ENCODE measurements at places on chromosomes 12 and 14. TPM values are rescaled to one million over a fixed set of nuclear protein-coding genes. Genes with fewer than 3 reads are reported as not detected.

- DNase-seq = no peak
Observed at GRCh38 chr12:7319930-7320329, 16.1 kb downstream of the ACSM4 start.

TAS2R9 gene
- polyA plus RNA-seq = not detected

GRCh38 chr12:116319233-116319897, 41.9 kb upstream of the MED13L start:
- no peak for DNase-seq

CMA1 gene
- not detected for polyA plus RNA-seq

DNA sequence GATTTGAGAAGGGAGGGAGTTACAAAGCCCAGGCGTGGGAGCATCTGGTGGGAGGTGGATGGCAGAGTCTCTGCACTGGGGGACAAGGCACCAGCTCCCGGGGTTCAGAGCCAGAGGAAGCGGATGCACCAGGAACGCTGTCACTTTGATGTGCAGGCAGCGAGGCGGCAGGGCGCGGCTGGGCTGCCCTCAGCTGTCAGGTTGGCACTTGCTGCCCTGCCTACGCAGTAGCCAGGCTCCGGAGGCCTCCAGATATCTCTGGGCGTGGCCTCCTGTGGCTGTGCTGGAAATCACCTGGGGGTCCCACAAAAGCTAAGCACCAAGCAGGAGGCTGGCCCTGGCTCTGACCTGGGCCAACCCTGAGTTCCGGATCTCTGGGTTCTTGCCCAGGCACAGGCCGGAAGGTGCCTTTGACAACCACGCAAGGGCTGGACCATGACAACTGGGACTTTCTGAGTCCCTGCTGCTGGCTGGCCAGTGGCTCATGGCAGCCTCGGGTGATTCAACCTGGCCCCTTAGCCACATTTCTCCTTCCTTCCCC, 62.1 kb upstream of the MAP1LC3B2 start:
- no peak for DNase-seq

DNA sequence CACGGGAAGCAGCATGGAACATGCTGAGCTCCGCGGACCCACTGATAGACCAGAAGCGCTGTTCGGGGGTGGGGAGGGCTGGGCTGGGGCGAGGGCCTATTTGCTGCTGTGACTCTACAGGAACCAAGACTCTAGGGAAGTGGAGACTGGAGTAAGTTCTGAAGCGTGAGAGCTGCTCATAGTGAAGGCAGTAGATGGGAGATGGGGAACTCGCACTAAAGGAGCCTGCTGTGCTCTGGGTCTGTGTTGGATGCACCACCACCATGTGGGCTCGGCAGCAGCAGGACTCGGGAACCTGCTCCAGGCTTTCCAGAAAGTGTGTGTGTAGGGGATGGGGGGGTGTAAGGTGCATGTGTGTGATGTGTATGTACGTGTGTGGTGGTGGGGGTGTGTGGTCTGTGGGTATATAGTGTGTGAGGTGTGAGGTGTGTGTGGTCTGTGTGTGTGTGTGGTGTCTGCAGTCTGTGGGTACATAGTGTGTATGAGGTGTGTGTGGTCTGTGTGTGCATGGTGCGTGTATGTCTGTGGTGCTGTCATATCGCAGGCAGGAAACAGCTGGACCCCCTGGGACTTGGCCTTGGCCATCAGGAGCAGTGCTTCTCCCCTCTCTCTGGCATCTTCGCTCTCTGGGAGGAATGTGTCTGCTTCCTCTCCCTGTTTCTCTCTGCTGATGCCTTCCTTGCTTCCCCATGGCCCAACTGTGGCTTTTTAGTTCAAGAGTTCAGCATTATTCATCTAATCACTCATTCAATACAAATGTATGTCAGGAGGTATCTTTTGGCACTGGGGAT, 378.9 kb downstream of the FUT8 start:
- DNase-seq = no peak

ANO4 gene
- polyA plus RNA-seq = 8.0 TPM

KRT80 gene
- 4.2 TPM for polyA plus RNA-seq

- no peak for DNase-seq
Observed at GRCh38 chr12:91349476-91349875, 166.9 kb upstream of the DCN start.

GDF3 gene
- not detected for polyA plus RNA-seq

- DNase-seq = no peak
Observed at GRCh38 chr12:5582018-5582417, 150.1 kb downstream of the NTF3 start.

- no peak for DNase-seq
Observed at GRCh38 chr12:51593539-51593938, 2.5 kb downstream of the SCN8A start.

DNA sequence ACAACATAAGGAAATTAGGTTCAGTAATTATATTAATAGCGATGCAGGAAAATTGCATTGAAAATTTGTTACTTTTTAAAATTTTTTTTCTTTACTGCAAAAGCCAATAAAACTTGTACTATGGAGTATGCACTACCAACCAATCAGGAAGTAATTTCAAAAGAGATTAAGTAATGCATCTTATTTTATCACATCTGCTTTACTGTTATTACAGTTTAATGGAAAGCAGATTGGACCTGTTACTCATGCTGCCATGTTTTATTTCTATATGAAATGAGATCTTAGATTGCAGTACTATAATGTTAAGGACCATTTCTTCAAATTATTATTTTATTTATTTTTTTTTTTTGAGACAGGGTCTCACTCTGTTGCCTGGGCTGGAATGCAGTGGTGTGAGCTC, 1.7 kb upstream of the STRN3 start:
- DNase-seq = no peak

- DNase-seq = no peak
Observed at GRCh38 chr12:110458756-110459155, 8.6 kb upstream of the ARPC3 start.

DNA sequence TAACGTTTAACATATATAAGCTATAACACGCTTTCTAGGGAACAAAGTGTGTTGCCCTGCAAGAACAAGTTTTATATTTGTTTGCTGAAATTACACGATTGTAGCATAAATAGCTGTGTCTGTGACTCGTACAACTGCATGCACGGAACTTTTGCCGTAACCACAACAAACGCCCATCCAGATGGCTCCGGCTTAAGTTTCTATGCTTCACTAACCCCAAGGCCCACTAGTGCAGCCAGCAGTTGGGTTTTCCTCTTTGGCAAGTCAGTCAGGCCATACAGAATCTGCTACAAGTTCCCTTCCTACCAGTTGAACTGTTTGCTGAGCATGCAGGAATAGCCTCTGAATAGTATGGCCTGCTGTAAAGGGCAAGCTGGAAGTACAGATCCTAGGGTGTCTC, 12.1 kb downstream of the CSRP2 start:
- peak; percentile 68 for DNase-seq

DNA sequence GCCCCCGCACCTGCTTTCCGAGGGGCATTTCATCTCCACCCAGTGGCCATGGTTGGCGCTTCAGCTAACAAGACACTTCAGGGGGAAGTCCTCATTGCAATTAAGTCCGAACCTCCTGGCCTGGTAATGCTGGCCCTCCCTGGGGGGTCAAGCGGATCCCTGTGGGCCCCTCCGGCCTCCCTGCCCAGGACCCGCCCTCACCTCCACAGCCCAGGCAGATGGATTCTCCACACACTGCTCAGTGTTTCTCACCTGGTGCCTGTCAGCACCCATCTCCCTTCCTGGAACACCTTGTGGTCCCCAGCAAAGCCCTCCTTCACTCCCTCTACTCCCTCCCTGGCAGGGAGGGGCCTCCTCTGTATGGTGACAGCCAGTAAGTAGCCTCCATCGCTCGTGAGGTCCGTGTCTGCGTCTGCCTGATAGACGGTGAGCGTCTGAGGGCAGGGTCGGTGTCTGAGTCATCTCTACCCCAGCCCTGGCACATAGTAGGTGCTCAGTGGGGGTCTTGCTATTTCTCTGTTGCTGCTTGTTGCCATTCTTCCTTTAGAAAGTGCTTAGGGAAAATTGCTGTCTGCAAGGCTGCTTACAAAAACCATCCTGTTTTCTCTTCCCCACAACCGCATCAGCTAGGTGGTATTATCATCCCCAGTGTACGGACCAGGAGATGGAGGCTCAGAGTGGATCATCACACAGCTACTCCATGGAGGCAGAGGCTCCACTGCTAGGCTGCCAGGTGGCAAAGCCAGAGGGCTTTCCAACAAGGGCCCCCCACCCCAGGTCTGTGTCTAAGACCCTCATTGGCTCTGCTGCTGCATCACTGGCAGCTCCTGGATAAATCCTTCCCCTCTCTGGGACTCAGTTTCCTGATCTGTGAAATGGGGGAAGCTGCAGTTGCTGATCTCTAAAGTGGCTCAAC, 39.7 kb upstream of the EML1 start:
- DNase-seq = no peak

RTL1 gene
- not detected for polyA plus RNA-seq

DNA sequence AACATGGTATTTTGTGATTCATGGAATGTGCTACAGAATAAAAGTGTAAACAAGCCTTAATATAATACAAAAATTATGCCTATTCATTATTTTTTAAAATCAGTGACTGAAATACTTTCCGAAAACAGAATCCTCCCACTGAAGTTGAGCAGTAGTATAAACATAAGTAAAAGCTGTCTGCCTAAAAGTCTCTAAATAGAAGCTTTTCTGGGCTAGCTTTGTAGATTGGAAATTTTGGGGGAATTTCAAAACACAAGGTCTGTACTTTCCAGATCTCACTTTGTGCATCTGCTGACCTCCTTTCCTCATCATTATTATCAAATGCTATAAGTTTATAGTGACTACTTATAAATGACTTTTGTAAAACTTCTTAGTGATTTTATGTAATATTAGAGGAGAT, 80.4 kb upstream of the TRHDE start:
- DNase-seq = no peak

- DNase-seq = no peak
Observed at GRCh38 chr14:68935761-68936214, 43.3 kb downstream of the ACTN1 start.

- no peak for DNase-seq
Observed at GRCh38 chr12:1380171-1380851, 214.1 kb downstream of the FBXL14 start.

- DNase-seq = no peak
Observed at GRCh38 chr12:2637371-2637770, 157.4 kb upstream of the FKBP4 start.

C14orf132 gene
- polyA plus RNA-seq = 13.2 TPM

- DNase-seq = no peak
Observed at GRCh38 chr12:111406474-111407376, 1.0 kb downstream of the SH2B3 start.

DNA sequence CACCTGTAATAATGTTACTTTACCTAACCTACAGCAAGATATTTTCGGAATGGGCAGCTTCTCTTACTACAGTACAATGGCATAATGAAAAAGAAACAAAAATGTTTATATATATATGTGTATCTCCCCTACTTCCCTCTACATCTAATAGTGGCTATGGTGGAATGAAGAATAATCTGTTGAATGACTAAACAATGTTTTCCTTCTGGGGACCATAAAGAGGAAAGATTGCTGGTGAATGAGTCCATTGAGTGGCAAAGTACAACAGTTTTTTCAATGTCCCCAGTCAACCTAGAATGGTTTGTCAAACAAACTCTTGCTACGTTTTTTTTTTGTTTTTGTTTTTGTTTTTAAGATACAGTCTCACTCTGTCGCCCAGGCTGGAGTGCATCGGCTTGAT, 47.2 kb downstream of the RALGAPA1 start:
- DNase-seq = no peak

PLA2G1B gene
- not detected for polyA plus RNA-seq

DNA sequence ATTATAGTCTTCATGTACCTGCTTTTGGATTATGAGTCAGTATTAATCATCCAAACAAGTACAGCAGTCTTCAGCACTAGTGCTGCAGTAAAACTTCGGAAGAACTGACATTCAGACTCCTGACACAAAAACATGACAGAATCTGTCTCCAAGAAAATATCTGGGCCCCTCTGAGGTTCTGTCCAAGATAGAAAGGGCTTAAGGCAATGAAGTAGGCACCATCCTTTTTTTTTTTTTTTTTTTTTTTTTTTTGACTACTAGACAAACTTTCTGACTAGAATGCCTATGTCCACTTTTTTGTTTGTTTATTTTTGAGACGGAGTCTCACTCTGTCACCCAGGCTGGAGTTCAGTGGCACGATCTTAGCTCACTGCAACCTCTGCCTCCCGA, 112.5 kb downstream of the MED13L start:
- no peak for DNase-seq

DNA sequence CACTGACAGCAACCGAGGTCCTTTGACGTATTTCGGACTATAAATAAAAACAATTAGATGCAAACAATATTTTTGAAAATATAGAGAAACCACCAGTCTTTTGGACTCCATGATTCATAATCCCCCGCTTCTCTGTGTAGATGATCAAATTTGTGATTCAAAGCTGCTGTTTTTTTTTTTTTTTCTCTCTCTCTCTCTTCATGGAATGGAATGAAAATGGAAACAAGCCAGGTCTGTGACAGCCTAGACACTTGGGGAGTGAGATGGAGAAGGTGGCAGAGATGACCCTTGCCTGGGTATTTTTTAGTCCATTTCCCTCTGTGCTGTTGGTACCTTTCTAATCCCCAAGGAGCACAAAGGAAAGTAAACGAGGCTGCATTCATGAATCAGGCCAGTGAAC, 248.5 kb downstream of the GLT1D1 start:
- no peak for DNase-seq

DNA sequence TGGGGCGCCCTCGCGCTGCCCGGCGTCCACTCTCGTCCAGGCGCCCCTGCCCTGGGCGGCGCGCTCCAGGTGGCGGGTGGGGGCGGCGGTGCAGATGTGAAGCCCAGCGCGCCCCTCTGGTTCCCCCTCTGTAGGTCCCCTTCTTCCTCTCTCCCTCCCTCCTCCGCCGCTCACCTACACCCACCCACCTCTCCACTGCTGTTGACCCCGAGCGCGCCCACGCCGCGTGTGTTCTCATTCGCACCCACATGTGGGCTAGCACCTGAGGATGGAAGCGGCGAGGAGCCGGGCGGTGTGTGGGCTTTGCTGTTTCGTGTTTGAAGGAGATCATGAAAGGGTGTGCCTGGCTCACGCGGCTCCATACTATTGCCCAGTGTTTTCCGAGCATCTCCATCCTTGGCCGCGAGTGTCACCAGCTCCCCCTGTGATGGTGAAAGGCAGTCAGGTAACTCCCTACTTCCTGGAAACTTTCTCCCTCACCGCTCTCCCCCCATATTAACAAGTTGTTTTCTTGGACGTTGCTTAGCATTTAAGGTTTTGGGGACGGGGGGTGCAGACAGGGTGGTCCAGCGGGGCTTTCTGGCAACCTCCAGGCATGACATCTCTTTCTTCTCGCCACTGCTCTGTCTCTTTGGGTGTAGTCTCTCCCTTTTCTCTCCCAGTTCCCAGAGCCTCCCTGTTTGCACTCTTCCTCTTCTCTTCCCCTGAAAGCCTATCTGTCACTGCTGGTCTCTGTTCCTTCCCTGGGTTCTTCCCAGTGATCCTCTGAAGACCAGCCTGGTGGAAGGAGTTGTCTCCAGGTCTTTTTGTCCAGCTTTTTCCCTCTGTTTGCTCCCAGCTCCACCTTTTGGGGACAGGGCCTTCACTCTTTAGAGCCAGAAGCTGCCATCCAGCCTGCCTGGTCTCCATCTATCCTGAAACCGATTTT, 1.6 kb downstream of the CACNA1C start:
- no peak for DNase-seq

GPRC5D gene
- polyA plus RNA-seq = not detected

KRT85 gene
- not detected for polyA plus RNA-seq

TDRD9 gene
- polyA plus RNA-seq = 2.2 TPM
